Left ventricle myocardium inferior (tissue), 1 donor: ENCODE measurements at places on chromosomes 6 and 20.

GRCh38 chr6:114389111-114389510 lies 46.3 kb upstream of the HS3ST5 start:
- DNase-seq = no peak

DNA sequence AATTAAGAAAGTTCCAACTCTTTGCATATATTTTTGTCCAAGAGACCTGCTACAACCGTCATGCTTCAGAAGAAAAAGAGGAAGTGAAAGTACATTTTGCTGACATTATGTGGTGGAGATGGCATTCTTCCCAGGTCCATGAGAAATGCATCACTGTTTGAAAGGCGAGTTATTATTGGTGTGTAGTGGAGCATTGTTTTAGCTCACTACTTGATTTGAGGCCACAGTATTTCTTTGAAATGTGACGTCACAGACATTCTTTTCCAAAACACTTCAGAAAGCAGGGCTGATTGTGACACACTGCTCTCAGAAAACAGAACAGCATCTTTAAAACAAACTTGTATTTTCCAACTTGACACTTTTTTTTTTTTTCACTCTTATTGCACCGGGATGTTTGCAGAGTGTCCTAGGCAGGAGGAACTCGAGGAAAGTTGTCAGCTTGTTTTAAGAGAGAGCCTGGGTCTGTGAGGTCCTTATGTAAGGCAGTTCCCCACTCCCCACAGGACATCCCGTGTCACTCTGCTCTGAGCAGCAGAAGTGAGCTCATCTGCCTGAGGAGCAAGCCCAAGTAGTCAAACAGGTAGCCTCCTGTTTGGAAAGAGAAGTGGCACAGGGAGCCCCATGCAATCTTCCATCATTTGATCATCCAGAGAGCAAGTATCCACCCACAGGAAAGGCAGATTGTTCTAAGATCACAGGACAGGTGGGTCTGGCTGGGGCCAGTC lies 1.1 kb downstream of the SPTLC3 start:
- no peak for DNase-seq

DNA sequence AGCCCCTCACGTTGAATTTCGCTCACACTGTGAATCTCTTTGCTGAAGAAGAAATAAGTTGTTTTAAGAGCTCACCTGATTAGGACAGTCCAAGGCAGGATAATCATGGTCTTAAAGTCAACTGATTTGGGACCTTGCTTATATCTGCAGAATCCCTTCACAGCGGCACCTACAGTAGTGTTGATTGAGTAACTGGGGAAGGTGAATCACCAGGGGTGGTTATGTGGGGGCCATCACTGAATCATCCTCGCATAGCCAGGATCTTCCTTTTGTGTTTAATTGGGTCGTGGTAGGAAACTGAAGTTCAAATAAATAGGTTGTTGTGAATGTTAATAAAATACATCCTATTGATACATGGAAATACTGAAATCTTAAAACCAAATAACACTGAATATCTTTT lies 20.2 kb upstream of the MICA start:
- DNase-seq = no peak

GRCh38 chr6:167647737-167648470 lies 178.8 kb upstream of the AFDN start:
- no peak for DNase-seq

DNA sequence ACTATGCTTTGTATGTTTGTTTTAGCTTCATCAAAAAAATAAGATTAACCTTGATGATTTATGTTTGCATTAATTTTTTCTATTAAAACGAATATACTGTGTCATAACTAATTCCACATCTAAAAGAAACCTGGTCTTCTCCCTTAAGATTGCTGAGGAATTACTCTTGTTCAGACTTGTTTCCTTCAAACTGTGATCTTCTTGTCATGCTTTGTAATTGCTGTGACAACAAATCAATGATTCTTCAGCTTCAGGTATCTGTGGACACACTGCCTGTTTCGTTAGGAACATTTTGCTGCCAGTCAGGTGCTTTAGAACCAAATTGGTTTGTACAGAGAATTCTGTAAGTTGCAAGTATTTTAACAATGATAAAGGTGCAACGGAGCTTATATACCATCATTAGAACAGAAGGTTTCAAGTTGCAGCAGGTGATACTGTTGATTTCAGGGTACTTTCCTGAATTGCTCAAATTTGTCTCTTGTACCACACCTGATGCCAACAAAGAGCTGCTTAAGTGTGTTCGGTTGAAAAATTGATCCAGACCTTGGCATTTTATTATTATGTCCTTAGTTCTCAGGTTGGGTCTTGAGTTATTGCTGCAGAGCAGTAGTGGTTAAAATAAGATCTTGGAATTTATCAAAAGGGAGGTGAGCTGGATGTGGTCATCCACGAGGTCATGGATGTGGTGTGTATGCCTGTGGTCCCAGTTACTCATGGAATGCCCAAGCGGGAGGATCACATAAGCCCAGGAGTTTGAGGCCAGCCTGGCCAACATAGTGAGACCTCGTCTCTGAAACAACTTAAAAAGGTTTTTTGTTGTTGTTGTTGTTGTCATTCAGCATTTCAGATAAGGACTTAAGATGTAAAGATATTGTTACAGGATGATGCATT lies 19.5 kb downstream of the SYTL3 start:
- DNase-seq = no peak

- no peak for DNase-seq
Observed at GRCh38 chr20:59400708-59401107, 100.3 kb downstream of the EDN3 start.

DNA sequence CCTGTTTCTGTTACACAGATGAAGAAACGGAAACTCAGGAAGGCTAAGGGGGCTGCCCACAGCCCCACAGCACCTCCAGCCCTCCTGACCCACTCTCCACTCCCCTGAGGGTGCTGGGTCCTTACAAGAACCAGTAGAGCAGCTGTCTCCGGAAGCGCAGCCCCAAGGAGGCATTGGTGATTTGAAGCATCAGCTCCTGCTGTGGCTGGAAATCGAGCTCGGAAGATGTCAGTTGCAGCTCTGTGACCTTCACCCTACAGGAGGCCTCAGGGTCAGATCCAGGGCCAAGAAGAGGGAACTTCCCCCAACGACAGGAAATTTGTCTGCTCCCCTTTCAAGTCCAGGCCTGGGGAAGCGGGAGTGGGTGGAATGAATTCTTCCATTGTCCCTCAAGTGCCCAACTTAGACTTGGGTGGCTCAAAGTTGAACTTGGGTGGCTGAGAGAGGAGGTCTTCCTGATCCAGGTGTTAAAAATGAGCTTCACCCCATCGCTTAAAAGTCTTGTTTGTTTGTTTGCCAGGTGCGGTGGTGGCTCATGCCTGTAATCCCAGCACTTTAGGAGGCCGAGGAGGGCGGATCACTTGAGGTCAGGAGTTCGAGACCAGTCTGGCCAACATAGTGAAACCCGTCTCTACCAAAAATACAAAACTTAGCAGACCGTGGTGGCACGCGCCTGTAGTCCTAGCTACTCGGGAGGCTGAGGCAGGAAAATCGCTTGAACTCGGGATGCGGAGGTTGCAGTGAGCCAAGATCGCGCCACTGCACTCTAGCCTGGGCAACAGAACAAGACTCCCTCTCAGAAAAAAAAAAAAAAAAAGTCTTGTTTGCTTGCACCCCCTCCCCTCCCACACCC lies 1.9 kb downstream of the PLTP start:
- DNase-seq = no peak

GRCh38 chr6:155818698-155819097 lies 363.1 kb upstream of the NOX3 start:
- no peak for DNase-seq

DNA sequence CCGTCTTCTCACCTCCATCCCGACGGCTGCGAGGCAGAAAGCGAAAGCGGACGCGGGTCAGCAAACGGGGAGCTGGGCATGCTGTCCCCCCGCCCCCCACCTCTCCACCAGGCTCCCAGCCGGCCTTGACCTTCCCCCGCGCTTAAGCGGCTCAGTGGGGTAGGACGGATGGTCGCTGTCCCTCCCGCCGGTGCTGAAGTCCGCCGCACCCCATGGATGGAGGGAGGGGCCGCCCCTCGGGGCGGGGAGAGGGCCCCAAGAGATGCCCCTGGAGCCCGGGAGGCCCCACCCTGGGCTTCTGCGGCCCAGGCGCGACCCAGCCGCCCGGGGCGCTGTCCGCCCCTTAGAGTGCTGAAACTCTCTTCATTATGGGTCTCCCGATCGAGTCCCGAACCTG lies at the start of gene KCNB1:
TSS of gene KCNB1 (minus strand) at position 48 of the 397 bp plus-strand sequence. CDS start 188 bp downstream, outside the sequence.
- DNase-seq = peak; percentile 56

DNA sequence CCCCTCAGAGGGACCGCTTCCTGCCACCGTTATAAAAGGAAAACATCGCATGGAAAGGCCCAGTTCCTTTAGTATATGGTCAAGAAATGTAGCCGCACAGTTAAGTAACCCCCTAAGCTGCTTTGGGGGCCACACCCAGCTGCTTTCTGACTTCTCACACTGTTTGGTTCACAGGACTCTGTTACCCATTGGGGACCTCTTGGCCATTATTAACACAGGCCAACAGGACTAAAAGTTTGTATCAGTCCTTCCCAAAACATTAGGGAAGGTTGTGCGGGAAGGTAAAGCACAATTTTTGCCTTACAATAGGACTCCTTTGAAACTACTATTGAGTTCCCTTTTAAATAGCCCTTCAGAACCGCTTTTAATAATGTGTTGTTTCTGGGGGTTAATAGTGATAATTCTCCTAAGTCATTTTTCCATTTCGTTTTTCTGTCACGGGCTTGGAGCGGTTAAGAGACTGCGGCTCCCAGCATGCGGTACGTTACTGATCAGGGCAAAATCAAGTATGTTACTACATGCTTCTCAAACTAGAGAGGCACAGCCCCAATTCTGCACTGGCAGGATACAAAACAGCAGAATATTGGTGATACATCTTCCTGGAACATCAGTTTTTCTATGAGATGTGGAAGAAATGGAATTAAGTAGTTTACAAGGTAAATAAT lies 668 bp upstream of the RPP40 start:
- no peak for DNase-seq

GRCh38 chr6:13527671-13528056 lies 40.3 kb upstream of the GFOD1 start:
- DNase-seq = no peak

DNA sequence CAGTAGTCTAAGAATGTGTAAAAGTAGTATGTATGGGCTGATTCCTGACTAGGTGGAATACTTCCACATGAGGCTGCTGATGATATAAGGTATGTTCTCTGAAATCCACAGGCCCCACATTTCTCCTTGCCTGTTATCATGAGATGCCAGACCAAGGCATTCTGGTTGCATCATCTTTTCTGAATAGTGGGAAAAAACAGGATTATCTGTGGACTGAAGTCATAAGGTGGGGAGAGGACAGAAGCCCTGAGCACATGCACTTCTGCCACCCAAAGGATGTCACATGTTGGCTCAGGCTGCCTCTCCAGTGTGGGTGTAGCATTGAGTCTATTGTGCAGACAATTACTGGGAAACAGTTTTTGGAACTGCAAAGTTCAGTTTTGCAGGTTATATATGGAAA lies 184.5 kb upstream of the RAB32 start:
- DNase-seq = no peak

DNA sequence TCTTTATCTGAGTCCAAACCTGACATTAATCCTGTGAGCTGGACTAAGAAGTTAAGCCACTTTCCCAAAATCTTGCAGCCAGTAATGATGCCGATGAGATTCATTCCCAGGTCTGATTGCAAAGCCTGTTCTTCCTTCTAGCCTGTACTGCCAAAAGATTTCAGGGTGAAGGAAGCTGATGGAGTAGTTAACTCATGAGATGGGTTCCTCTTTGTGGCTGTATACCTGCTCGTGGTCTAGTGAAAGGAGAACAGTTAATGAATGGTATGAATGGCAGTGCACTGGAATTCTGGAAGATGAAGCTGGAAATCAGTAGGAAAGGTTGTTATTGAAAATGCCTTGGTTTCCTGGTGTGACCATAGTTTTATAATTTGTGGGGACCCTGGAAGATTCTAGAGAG lies 112.0 kb downstream of the FYN start:
- no peak for DNase-seq

DNA sequence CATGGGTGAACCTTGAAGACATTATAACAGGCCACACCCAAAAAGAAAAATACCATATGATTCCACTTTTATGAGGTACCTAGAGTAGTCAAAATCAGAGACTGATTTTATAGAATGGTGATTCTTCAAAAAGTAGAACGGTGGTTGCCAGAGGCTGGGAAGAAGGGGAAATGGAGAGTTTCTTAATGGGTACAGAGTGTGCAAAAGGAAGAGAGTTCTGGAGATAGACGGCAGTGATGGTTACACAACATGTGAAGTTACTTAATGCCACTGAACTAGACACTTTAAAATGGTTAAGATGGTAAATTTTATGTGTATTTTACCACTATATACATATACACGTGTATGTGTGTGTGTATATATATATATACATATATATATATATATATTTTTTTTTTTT lies 80.8 kb downstream of the PRND start:
- DNase-seq = no peak

DNA sequence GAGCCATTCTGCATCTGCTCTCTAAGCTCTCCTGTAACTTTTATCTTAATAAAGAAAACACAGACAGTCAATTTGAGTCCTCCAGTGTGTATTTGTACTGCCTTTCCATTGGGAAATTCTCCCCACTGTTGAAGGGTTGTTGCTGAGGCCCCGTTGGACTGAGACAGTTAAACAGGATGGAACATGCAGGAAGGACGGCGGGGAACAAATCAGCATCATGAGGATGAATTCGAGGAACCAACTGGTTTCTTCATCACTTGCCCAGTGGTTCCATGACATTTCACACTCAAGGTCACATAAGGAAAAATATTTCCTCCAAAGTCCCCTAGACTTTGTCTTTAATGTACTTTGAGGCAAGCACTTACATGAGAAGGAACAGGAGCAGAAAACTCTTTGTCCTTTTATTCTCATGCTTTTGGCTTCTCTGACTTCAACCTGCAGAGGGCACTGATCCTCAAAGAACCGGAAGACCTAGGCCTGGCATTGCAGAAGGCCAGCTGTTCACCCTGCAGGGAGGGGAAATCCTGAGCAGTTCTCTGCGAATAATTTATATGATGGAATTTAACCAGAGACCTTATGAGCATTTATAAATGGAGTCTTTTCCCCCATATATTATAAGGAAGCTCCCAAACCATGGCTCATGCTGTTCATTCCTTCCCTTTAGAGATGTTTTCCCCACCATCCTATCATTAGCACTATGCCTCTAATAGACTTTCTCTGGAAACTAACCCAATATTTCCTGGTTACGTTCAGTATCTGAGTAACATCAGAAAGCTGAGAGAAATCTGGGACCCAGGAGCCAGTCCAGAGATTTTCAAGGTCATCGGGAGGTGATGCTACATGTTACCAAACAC lies 55.2 kb upstream of the ADGRF1 start:
- peak; percentile 45 for DNase-seq
